T follicular helper cell (primary cell): ENCODE measurements at places on chromosomes 11 and 22.

DNA sequence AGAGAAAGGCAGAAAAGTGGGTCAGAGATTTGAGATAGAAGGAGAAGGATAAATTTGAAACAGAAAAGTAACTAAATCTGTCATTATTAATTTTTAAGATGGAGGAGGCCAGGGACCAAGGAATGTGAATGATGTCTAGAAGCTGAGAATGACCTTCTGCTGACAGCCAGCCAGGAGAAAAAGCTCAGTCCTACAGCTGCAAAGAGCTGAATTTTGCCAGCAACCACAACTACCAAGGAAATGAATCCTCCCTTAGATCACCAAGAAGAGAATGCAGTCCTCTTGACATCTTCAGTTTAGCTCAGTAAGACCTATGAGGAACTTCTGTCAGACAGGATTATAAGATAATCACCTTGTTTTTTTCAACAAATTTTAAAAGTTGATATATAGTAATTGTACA lies 538.2 kb downstream of the LRRC4C start:
- no peak for DNase-seq

DNA sequence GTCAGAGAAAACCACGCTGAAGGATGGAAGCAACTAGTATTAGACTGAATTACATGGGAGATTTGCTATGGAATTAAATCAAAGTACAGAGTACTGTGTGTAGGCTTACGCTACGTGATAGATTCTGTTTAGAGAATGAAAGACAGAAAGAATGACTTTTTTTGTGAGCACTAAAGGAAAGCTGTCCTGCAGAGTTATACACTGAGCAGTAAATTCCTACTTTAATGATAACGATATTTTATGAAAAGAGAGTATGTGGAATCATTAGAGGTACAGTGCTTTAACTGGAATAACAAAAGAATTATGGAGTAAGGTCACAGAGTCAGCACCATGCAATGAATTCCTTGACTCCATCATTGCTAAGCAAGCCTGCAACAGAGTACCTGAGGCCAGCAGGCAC lies 295.3 kb upstream of the SYN3 start:
- DNase-seq: no peak

GRCh38 chr22:29044657-29045176 lies 16.9 kb downstream of the C22orf31 start:
- DNase-seq: no peak

DNA sequence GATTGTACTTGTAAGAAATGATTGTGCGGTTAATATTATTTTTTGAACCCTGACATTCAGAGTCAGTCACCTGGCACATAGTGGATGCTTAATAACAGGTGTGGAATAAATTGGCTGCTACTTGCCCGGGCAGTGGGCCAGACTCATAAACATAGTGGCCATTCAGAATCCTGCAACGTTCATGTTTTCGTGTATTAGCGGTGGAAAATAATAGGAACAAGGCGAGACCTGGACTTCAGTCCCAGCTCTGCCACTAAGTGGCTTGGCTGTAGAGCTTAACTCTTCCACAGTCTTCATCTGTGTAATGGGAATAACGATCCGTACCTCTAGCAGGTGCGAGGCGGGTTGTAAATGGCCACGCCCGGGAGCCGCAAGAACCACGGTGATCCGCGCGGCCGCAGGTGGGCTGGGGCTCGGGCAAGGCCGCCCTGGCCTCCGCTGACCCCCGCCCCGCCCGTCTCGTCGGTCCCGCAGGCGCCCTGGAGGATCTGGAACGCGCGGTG lies 761 bp upstream of the TMEM25 start:
- DNase-seq: no peak

GRCh38 chr11:28956446-28956845 lies 848.3 kb downstream of the METTL15 start:
- DNase-seq: no peak

DNA sequence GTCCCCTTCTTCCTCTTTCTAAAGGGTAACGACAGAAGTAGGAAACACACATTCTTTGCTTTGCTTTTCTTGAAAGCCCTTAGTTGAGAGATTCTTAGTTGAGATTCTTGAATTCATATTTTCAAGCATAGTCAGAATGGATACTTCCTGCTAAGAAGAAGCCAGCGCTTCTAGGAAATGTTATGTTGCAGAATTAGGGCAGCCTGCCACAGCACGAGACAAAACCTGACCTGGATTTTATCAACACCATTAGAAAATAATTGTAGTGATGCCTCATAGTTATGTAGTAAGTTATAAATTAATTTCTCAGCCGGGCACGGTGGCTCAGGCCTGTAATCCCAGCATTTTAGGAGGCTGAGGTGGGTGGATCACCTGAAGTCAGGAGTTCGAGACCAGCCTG lies 37.9 kb upstream of the NUP160 start:
- no peak for DNase-seq

- no peak for DNase-seq
These were observed 48.7 kb downstream of the IGLL1 start for GRCh38 chr22:23531283-23531956.

DNA sequence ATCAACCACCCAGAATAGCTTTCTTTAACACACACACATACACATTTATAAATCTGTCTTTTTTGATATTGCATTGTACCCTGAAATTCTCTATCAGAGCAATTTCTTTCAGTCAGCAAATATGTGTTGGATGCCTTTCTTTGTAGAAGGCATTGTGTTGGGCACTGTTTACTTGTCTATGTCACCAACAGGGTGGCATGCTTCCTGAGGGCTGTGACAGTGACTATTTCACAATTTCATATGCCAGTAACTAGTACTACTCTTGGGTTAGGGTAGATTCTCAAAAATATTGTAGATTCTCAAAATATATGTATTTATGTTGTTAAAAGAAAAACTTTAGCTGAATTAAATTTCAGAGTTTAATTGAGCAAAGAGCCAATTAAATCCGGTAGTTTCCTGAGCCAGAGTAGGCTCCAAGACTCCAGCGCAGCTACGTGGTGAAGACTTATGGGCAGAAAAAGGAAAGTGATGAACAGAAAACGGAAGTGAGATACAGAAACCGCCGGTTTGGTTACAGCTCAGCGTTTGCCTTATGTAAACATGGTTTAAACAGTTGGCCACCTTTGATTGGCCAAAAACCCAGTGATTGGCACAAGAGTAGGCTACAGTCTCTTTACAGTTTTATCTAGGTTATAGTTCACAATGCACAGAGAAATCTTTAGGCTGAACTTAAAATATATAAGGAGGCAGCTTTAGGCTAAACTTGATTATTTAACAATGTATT lies 723.3 kb downstream of the NTM start:
- DNase-seq: no peak

GRCh38 chr11:63012430-63012829 lies 3.2 kb downstream of the SLC22A8 start:
- no peak for DNase-seq
